ENCODE measurements at places on chromosomes 1 and 21.
A peak's percentile ranks its signal among the peaks of the same experiment; 100 is the strongest.

DNA sequence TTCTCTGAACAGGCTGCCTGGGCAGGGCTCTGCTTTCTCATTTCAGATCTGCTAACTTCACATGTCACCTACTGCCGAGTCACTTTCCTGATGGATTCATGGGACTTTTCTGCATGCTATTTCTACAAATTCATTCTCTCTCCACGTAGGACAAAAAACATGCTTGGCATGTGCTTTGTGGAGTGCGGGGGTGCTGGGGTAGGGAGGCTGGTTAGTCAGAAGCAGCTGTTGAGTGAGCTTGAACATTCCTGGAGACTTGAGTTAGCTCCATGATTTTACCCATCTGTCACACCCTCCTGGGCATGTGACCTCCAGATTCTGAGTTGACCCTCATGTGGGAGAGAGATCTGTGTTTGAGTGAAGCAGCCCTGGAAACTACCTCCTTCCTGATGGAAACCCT, 71.4 kb downstream of the UCK2 start:
- DNase-seq: no peak

- no peak for DNase-seq
Observed at GRCh38 chr1:22303816-22304215, 147.8 kb upstream of the ZBTB40 start.

DNA sequence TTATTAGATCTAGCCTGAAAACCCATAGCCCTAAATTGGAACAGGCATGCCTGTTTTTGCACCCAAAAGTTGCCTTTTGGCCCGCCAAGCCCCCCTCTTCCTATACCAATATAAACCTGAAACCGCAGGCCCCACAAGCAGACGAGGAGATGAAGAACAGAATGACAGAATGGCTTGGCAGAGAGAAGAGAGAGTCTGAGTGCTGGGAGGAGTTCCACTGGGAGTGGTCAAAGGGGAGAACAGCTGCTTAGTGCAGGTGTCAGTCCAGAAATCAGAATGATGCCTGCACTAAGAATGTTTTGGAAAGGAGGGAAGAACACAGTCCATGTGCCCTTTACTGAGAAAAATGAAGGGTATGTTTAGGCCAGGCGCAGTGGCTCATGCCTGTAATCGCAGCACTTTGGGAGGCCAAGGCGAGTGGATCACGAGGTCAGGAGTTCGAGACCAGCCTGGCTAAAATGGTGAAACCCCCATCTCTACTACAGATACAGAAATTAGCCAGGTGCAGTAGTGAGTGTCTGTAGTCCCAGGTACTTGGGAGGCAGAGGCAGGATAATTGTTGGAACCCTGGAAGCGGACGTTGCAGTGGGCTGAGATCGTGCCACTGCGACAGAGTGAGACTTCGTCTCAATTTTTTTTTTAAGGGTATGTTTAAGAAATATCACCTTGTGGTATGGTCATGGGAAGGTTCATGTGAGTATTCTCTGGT, 9.4 kb downstream of the DYRK1A start:
- DNase-seq: no peak

GRCh38 chr1:66160719-66161118, 368.0 kb downstream of the PDE4B start:
- no peak for DNase-seq

- DNase-seq: no peak
Observed at GRCh38 chr1:112665857-112666256, 8.6 kb upstream of the MOV10 start.

- DNase-seq: no peak
Observed at GRCh38 chr21:41135746-41136145, 32.2 kb upstream of the BACE2 start.

DNA sequence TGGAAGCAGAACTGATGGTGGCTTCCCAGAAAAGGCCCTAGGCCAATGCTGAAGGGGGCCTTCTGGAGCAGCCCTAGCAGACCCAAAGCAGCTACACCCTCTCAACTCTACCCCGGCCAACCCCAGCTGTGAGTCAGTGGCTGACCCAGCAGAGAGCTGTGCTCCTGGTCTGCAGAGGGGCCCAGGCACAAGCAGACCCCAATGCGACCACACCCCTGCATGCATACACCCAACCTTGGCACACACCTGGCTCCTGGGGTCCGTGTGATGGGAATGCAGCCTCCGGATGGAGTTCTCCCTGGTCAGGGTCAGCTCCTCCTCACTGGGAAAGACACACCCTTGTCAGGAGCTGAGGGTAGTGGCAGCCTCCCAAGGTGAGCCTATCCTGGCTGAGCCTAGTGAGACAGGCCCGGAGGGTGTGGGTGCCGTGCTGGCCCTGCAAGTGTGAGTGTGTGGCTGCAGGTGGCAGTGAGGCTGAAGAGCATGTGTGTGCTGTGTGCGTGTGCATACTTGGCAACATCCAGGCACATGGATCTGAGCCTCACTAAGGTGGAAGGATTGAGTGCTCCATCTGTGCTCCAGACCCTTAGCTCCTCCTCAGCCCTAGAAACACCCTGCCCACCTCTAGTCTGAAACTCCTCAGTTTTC, 3.9 kb upstream of the ARHGAP30 start:
- DNase-seq: no peak

DNA sequence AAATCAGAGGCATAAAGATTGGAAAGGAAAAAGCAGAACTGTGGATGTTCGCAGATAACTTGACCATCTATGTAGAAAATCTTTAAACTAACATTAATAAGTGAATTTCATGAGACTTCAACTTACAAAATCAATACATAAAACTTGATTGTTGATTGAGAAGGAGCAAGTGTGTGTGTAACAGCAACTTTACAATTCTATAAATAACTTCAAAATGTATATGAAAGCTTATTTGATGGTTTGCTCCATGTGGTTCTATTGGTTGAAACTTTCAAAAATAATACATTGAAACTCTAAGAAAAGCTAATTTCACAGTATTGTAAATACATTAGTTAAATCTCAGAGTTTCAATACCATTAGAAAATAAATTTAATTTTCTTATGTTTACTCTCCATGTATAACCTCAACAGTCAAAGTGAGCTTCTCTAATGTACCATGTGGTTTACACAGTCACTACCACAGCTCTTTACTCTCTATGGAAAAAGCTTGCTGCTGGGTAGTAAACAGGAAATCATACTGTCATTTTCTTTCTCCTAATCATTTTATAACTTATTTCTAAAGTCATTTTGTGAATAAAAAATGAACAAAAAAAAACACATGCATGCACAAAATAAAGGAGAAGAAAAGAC, 12.0 kb downstream of the AKT3 start:
- no peak for DNase-seq

DNA sequence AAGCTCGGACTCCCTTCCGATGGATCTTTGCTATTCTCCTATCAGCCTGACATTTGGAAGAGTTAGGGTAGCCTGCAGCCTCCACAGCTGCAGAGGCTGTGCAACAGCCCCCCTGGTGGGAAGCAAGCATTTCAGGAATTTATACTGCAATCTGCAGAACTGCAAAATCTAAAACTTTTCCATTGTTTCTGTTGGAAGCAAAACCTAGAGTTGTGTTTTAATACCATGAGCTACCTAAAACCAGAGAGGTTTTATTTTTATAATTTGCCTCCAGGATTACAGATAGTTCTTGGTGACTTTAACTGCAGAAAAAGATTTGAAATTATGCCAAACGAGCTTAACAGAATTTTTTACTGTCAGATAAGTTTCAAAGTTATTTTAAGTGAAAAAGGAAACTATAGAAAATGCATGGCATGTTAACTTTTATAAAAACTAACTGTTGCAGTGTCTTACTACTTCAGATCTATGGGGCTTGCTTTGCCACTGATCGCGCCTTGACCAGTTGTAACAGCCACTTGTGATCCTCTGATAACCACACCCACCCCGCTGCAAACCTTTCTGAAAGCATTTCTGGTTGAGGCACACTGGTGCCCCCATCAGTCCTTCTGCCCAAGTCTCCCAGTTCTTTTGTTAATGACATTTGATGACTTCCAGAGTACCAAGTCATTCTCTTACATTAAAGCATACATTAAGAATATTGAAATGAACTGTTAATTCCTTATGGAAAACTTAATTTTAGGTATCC, 64.8 kb downstream of the PRDM2 start:
- no peak for DNase-seq

GRCh38 chr1:81562934-81563333, 237.8 kb upstream of the ADGRL2 start:
- DNase-seq: no peak

DNA sequence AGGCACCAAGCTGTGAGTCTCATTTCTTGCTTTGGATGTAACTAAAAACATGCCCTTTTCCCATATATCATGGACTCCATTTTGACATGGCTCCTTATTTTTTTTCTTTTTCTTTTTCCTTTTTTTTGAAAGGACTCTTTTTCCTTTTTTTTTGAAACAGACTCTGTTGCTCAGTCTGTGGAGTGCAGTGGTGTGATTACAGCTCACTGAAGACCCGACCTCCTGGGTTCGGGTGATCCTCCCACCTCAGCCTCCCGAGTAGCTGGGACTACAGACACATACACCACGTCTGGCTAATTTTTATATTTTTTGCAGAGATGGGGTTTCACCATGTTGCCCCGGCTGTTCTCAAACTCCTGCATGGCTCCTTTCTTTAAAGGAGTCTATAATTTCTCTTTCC, 10.4 kb upstream of the SYCP1 start:
- no peak for DNase-seq

DNA sequence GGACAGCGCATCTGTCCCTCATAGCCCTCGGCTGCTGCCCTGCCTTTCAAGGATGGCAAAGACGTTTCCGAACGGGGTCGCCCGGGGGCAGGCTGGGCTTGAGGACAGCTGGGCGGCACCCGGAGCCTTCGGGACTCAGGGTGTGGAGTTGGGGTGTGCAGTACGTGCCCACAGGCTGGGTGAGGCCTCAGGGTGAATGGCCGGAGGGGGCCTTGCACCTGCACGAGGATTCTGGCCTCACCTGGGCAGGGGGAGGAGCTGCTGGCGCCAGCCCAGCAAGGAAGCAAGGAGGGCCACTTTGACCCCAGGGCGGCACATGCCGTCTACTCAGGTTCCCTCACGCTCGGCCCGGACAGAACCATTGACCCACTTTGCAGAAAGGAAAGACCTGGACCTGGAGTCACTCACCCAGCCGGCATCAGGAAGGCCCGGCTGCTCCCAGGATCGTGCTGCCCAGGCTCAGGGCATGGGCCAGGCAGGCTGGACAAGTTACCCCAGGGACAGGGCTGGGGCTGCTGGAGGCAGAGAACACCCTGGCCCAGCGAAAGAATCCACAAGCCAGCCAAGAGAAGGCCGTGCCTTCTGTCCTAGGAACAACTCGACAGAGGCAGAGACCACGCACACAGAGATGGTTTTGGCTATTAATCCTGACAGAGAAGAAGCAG, 65.1 kb upstream of the TTC34 start:
- DNase-seq: no peak

DNA sequence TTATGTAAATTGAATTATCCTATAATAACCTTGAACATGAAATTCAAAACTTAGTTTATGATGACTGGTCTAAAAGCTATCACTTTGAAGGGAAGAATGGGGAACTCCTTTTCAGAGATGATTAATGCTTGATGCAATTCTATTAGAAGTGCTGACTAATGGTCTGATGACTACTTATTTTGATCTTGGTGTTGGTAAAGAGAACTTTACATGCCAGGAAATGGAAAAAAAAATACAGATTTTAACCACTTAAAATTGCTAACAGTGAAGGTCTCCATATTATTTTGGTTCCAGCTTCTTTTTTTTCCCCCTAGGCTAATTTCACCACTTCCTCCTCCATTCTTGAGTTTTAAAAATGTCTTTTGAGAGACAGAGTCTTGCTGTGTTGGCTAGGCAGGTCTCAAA, 22.9 kb downstream of the S1PR1 start:
- no peak for DNase-seq

DNA sequence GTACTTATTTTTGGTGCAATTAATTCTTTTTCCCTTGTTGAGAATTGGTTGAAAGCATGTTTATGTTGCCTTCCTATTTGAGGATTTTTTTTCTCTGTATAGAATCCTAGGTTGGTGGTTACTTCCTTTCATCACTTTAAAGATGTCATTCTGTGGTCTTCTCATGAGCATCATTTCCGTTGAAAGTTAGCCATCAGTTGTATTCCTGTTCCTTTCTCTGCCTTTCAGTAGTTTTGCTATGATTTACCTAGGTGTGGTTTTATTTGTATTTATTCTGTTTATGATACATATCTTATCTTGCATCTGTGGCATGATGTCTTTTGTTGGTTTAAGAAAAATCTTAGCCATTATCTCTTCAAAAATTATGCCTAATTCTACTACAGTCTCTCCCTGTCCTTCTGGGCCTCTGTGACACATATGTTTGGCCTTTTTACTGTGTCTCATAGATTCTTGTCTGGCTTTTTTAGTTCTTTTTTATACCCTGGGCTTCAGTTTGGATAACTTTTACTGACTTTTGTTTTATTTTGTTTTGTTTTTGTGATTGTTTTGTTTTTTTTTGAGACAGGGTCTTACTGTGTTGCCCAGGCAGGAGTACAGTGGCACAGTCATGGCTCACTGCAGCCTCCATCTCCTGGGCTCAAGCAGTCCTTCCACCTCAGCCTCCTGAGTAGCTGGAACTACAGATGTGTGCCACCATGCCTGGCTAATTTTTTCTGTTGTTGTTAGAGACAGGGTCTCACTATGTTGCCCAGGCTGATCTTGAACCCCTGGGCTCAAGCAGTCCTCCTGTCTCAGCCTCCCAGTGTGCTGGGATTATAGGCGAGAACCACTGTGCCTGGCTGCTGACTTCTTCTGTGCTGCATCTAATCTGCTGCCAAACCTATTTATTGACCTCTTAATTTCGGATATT, 24.1 kb downstream of the PTGFRN start:
- DNase-seq: no peak

DNA sequence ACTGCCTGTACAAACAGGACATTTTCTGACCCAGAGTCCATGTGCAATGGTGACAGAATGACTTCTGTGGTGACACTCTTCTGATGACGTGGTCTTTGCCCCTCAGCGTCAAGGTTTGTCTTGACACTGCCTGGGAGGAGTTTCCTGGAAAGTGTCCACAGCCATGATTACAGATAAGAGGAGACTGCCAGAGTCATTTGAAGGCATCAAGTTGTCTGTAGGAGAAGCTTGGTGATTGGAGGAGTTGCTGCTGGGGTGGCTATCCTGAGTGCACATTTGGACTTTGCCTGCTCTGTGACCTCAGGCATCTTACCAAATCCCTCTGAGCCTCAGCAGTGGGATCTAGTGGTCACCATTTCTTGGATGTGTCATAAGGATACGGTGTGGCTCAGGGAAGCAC, 17.7 kb downstream of the TCHHL1 start:
- DNase-seq: no peak

DNA sequence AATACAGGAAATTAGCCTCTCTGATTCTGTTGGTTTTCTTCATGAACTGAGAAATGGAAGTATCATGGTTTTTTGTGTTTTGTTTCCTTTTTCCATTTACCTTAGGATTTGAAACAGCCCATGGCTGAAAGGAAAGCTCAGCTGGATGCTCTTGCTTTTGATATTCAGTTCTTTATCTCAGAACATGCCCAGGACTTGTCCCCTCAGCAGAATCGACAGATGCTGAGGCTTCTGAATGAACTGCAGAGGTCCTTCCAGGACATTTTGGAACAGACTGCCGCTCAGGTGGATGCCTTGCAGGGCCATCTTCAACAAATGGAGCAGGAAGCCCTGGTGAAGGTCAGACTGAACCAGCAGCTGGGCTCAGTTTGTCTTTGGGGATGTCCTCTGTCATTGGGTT, 142.4 kb downstream of the MACF1 start:
- DNase-seq: no peak

- DNase-seq: peak; percentile 7
Observed at GRCh38 chr1:163174524-163175437, 27.9 kb downstream of the RGS5 start.
